ENCODE measurements at places on chromosomes 16 and 17.

GRCh38 chr17:63418540-63418939 is 27.6 kb downstream of the CYB561 start:
- DNase-seq: no peak

GRCh38 chr16:48146131-48146530 is 9.7 kb downstream of the ABCC12 start:
- no peak for DNase-seq

GRCh38 chr16:25027781-25028180 is 12.6 kb upstream of the ARHGAP17 start:
- DNase-seq: no peak

- peak; percentile 57 for DNase-seq
Observed at GRCh38 chr17:15436473-15437302, 30.7 kb downstream of the CDRT4 start.

- DNase-seq: no peak
Observed at GRCh38 chr17:1272701-1273100, 2.5 kb downstream of the BHLHA9 start.

- DNase-seq: no peak
Observed at GRCh38 chr17:742147-742793, 9.8 kb downstream of the GEMIN4 start.

DNA sequence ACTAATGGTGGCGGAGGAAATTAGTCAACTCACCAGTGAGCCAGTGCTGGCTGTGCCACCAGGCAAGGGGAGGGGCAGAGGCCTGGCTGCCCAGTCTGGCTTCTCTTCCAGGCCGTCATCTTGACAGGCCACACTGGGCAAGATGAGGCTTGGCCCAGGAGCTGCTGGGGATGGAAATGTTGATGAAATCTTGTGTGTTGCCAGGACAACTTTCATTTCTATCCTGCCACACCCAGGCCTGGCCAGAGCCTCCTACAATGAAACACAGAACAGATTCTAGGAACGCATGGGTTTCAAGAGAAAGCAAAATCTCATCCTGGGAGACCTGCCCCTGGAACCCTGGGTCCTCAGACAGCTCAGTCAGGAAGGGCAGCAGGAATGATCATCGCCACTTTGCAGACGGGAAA is 9.3 kb downstream of the HEXIM2 start:
- DNase-seq: no peak

DNA sequence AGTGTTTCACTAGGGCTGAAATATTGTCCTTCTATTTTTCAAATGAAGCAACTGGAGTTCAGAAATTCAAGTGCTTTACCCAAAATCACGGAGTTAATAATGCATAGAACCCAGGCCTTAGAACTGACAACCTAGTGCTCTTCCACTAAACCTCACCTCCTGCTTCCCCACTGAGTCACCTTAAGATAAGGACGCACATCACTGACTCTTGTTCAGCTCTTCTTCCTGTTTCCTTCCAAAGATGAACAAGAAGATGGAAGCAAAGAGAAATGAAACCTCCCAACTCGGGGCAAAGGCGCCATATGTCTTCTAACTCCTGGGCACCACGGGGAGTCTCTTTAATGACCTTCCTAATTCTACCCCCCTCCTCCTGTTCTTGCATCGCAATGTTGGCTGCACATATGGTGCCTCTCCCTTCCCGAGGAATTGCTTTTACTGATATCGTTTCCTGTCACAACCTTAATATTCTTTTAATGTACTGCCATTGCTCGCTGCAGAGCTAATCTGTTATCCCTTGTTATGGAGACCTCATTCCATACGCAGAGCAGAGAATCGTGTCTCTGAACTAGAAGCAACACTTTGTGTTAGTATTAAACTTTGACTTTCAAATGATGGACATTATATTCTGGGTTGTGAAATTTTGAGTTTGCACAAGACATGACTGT is 591.4 kb downstream of the TMEM114 start:
- no peak for DNase-seq

DNA sequence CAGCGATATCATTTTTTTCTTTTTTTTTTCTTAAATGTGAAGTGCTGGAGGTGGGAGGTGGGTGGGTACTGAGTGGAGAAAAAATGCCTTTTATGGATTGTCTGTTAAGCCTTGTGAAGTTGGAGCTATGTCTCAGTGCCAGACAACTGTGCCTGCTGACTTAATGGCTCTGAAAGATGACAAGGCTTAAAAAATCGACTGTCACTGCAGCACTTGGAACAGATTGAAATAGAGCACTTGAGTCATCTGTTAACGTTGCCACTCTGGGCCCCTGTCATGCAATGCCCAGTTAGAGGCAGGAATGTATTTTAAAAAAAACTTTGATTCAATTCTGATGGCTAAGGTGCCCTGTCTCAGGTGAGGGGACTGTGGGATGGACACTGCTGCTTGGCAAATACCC is 108.2 kb upstream of the HS3ST2 start:
- DNase-seq: no peak

- DNase-seq: no peak
Observed at GRCh38 chr16:11042191-11042590, 97.8 kb downstream of the CLEC16A start.

GRCh38 chr16:19517424-19518089 is 4.3 kb downstream of the GDE1 start:
- DNase-seq: no peak

- no peak for DNase-seq
Observed at GRCh38 chr17:76449126-76449525, 3.8 kb downstream of the UBE2O start.

GRCh38 chr16:89925596-89926079 is 2.5 kb downstream of the TUBB3 start:
- DNase-seq: no peak

DNA sequence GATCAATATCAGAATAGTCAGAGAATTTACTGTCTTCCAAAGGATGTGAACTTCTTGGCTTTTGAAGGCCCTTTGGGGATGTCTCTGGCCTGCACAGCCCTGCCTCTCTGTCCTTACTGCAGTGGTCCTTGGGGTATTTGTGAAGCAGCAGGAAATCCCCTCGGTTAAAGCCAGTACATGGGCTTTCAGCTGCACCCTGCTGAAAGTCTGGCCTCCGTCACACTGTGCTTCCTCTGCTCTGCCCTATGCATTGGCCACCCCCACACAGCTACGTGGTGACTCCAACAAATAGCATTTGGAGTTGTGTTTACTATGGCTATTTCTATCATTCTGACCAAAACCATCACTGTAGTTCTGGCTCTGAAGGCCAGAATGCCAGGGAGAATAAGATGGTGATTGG is 21.2 kb downstream of the SYCE1L start:
- no peak for DNase-seq

GRCh38 chr17:68103148-68103547 is 67.6 kb downstream of the KPNA2 start:
- DNase-seq: no peak

DNA sequence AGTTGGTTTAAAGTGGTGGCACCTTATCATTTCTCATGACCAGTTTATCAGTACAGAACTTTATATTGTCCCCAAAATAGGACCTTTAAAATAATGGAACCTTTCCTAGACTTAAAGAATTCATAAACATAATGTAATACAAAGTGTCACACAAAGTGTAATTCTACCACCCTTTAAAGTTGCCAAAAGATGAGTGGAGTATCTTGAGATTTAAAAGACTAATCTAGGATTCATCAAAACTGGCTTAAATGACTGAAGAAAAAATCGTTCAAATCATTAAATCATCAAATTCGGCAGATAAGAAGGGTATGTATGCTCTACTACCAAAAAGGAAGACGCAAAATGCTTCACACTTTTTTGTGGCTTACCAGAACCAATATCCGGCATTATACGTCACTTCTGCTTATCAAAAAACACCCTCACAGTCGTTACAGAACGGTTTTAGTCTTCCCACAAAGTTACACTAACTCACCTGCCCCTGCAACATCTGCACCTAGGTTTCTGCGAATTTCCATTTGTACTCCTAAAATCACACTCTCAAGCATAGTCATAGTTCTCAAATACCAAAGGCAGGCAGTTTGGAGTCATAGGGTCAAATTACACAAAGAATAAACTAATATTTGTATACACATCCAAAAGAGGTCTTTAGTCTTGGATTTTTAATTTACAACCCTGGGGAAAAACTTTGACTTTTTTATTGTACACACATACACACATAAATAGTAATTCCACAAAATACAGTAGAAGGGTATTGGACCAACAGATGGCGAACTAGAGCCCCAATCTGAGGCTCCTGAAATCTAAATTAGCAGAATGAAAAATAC is 1.4 kb upstream of the KANSL1 start:
- no peak for DNase-seq

DNA sequence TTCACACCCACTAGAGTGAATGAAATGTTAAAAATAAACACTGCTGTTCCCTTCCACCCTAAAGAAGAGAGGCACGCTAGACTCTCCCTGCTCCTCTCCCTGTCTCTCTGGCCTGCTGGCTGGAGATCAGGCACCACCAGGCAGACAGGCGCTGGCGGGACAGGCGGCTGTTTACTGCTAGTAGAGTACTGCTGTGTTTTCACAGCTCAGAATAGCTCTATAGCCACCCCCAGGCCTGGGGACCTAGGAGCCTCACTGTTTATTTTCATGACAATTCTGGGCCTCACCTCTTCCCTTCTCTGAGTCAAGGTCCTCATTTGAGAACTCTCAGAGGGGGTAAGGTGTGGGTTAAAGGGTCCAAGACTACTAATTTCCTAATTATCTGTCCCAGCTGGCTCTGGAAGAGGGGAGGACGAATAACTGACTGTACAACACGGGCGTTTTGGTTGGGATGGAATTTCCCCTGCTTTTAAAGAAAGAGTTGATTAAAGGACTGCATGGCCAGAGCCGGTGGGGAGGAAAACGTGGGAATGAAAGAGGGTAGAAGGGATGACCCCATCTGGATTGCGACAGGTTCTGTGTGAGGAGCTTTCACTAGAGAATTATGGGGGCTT is 9.0 kb upstream of the G6PC1 start:
- DNase-seq: peak; percentile 73

DNA sequence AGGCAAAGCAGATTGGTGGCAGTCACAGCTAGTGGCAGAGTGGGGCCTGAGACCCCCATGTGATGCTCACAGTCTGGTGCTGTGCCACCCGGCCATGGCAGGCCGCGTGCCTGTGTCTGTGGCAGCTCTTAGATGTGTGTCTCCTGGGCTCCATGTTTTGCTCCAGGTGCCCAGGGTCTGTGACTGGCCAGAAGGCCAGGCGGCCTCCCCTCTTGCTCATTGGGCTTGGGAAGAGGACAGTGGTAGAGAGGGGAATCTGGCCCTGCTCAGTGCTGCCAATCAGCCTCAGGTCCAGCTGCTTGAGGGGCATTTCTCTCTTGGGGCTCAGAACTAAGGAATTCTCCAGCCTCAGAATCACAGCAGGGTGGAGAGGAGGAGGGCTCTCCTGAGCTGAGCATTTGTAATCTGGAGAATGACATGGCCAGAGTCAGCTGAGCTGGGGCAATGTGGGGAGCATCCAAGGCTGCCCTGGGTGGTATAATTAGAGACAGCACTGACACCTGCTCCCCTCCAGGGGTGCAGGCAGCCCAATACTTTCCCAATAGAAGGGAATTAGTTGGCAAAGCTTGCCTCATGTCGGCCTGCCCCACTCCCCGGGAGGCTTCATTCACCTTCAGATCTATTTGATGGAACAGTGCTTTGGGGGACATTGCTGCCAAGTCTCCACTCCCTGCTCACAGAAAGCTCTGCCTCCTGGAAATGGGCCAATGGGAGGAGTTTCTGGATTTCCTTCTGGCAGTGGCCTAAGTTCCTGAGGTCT is 2.7 kb upstream of the LASP1NB start:
- DNase-seq: peak; percentile 76

DNA sequence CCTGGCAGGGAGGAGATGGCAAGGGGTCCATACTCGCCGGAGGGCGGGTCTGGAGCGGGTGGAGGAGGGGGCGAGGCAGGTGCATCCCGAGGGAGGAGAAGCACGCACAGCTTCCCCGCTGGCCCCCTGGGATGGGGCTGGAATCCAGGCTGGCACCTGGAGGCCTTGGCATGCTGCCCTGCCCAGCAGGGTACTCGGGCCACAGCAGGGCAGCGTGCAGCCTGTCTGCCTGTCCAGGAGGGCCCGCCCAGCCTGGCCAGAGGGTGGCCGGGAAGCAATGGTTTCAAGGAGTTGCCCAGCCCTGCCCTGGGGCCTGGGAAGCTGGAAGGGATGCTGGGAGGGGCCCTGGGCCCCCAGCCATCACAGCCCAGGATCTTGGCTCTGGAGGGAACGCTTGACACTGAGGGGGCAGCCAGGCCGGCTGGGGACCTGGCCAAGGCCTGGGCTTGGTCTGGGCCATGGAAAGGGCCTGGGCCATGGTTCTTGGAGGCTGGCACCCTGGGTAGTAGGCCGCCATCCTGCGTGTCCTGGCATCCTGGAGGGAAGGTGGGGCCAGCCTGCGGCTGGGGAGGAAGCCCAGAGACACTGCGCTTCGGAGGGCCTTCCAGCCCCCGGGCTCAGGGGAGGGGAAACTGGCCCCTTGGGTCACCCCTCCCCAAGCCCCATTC is 1.1 kb downstream of the GLIS2 start:
- DNase-seq: peak; percentile 49

DNA sequence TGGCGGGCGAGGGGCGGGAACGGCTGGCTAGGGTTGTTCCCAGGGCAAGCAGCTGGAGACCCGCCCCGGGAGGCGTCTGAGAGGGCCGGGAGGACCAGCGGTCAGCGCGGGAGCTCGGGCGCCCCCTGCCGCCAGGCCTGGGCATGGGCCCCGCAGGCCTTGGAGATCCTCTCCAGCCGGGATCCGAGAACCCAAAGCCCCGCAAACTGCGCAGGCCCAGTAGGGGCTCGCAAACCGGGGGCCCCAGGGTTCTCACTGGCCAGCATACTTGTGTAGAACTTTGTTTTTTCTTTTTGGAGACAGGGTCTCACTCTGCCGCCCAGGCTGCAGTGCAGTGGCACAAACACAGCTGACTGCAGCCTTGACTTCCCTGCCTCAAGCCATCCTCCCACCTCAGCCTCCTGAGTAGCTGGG is 20.8 kb upstream of the ZNF423 start:
- peak; percentile 94 for DNase-seq

- no peak for DNase-seq
Observed at GRCh38 chr16:11355862-11356261, 10.6 kb downstream of the RMI2 start.

- DNase-seq: no peak
Observed at GRCh38 chr16:54632322-54633220, 298.1 kb upstream of the IRX5 start.

DNA sequence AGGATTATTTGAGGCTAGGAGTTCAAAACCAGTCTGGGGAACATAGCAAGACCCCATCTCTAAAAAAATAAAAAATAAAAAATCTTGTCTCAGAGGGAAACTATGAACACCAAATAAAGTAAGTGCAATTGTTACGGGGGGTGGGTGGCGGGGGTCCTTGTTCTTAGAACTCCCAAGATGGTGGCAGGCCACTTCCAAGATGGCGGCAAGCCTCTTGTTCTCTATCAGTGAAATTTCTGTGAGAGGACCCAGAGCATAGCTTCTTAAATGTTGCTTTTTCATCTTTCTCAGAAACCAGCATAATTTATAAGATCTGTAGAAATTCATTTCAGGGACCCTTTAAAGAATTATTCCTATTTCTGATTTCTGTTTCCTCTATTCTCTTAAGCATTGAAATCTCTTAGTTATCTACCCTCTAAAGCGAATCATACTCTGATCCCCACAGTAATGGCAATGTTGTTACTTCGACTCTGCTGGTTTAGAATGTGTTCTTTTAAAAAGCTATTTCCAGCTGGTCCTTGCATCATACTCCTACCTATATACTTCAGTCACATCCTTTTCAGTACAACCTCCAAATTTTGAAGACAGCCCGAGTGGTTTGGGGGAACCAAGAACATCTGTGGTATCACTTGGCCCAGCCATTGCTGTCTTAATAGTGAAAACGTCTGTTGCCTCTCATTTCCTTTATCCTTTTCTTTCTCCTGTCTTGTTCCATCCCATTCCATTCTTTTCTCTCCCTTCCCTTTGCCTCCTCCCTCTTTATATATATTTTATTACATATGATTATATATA is 16.2 kb downstream of the RSPRY1 start:
- DNase-seq: no peak
